Aorta (tissue), 5 donors: ENCODE measurements at places on chromosomes 4 and X. TPM values are rescaled to one million over a fixed set of nuclear protein-coding genes. Genes with fewer than 3 reads are reported as not detected.

- no peak for DNase-seq
Observed at GRCh38 chr4:151857368-151857767, 96.6 kb upstream of the GATB start.

DNA sequence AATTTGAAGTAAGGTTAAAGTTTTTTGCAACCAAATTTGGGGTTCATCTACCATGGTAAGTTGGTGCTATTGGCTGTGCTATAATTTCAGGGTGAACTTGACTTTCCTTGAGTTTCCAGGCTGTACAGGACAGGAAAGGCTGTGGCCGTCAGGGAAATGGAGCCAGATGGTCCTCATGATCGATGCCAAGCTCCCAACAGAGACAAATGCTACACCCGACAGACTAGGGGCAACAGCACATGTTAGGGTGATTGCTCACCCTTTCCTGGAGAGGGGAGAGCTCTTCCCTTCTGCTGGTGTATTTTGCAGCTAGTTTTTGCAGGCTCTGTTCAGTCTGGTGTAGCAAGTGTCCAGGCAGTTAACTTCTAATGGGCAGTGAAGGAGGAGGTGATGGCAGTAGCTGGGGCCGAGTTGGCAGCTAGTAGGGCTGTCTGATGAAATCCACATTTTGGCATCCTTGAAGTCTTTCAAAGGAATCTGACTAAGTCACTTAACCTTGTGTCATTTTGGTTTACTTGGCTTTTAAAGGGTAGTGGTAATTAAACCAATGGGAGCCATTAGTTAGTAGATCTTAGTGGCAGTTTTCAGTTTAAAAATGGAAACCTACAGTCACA, 47.8 kb downstream of the GAB1 start:
- peak; percentile 62 for DNase-seq

- no peak for DNase-seq
Observed at GRCh38 chr4:104719539-104720230, 225.0 kb upstream of the CXXC4 start.

GRCh38 chrX:43605351-43605750, 50.7 kb upstream of the MAOA start:
- no peak for DNase-seq

GRCh38 chr4:80134936-80135701, 62.1 kb upstream of the ANTXR2 start:
- DNase-seq: no peak

DNA sequence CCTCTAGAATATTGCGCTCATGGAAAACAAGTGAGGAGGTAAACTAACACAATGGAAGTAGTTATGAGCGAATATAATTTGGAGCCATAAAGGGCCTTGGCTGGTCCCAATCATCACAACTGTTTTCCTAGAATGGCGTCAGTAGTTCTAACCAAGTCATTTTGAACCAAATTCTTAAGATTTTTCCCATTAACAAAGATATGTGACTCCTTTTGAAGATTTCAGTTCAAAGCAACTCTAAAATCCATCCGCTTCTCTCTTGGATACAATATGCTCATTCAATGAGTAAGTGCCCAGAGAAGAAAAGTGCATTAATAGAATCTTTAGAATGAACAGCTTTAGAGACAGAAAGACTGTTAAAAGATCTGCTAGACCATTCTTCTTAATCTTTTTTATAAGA, 19.6 kb upstream of the MYOZ2 start:
- DNase-seq: no peak

Gene CENPE
- 1.3 TPM for total RNA-seq

Gene CT45A5
- not detected for total RNA-seq

Gene PRSS12
- not detected for total RNA-seq

Gene ASMT
- 0.69 TPM for total RNA-seq

Gene CFAP47
- total RNA-seq: 0.09 TPM
